ENCODE measurements at places on chromosomes 11 and 22. TPM values are rescaled to one million over a fixed set of nuclear protein-coding genes. Genes with fewer than 3 reads are reported as not detected.

PATE3 gene
- total RNA-seq: not detected

CRYBB1 gene
- total RNA-seq: 1.6 TPM

KCNA4 gene
- total RNA-seq: 0.74 TPM

GRCh38 chr11:86483940-86484794 is 109.5 kb downstream of the CCDC81 start:
- DNase-seq: no peak

CHRM4 gene
- 0.21 TPM for total RNA-seq

OR10A2 gene
- not detected for total RNA-seq

RIMBP3B gene
- 0.11 TPM for total RNA-seq

CCDC116 gene
- 0.53 TPM for total RNA-seq

DNA sequence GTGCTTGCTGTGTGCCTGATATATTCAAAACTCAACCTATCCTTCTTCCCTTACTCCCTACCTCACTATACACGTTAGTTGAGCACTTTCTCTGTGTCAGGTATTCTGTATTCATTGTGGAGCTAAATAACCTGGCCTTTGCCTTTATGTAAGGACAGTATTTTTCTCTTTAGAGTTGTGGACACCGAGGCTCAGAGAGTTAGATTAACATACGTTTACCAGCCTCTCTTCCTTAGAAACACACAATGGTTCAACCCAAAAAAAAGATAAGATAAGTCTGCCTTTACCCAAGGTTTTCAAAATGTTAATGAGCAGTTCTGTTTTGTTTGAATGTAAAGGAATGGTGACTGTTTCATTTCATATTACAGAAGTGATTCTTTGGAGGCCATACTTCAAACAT is 45.0 kb downstream of the CBL start:
- no peak for DNase-seq

- no peak for DNase-seq
These were observed 40.6 kb upstream of the KCNQ1OT1 start for GRCh38 chr11:2740275-2740940.

GRCh38 chr11:101428918-101429317 is 154.9 kb downstream of the TRPC6 start:
- DNase-seq: no peak

DNA sequence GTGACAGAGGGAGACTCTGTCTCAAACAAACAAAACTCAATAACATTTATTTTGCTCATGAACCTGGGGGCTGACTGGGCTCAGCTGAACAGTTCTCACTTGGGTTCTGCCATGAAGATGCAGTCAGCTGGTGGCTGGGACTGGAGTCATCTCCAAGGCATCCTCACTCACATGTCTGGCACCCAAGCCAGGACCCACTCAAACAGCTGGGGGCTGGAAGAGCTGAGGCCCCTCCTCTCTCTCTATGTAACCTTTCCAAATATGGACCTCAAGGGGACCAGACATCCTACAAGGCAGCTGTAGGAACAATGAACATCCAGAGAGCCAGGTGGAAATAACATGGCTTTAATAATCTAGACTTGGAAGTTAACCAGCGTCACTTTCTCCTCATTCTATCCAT is 16.8 kb downstream of the HSPA8 start:
- no peak for DNase-seq

GRCh38 chr11:87228820-87229219 is 191.1 kb downstream of the TMEM135 start:
- DNase-seq: no peak

DNA sequence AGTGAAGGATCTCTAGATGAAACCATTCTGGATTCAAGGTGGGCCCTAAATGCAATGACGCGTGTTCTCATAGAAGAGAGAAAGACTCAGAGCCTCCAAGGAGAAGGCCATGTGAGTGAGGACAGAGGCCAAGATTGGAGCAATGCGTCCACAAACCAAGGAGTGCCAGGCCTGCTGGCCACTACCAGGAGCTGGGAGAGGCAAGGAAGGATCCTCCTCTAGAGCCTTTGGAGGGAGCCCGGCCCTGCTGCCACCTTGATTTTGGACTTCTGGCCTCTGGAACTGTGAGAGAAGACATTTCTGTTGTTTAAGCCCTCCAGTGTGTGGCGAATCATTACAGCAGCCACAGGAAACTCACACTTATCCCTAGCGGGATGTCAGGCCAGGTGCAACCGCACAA is 52.7 kb upstream of the SHANK2 start:
- DNase-seq: no peak

Data from urinary bladder (tissue), 4 donors.